ENCODE measurements at places on chromosomes 13 and 19.

DNA sequence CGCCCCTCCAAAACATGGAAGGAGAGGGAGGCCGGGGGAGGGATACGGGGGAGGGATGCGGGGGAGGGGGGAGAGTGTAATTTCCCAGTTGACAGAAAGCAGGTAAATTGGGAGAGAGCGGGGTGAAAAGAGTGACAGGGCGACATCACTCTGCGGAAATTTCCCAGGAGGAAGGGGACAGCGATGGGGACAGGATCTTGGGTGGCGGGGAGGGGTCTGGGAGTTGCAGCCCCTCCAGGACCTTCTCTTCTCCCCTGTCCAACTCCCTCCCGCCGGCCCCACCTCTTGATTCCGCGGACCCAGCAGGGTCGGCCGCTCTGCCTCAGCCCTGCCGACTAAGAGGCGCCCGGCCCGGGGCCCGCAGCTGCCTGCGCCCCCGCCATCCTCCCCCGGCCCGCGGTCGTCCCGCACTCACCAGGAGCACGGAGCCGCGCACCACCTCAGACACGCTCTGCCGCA is 108.0 kb upstream of the DOCK9 start:
- DNase-seq: peak; percentile 51

- no peak for DNase-seq
These were observed 70.2 kb downstream of the COL4A2 start for GRCh38 chr13:110377178-110377825.

- peak; percentile 77 for DNase-seq
These were observed 2.4 kb upstream of the PTGER1 start for GRCh38 chr19:14477418-14478112.

GRCh38 chr13:84668637-84669036 is 786.4 kb upstream of the SLITRK1 start:
- DNase-seq: no peak

GRCh38 chr19:2270157-2270422 is 11.9 kb downstream of the PEAK3 start:
- peak; percentile 49 for DNase-seq

DNA sequence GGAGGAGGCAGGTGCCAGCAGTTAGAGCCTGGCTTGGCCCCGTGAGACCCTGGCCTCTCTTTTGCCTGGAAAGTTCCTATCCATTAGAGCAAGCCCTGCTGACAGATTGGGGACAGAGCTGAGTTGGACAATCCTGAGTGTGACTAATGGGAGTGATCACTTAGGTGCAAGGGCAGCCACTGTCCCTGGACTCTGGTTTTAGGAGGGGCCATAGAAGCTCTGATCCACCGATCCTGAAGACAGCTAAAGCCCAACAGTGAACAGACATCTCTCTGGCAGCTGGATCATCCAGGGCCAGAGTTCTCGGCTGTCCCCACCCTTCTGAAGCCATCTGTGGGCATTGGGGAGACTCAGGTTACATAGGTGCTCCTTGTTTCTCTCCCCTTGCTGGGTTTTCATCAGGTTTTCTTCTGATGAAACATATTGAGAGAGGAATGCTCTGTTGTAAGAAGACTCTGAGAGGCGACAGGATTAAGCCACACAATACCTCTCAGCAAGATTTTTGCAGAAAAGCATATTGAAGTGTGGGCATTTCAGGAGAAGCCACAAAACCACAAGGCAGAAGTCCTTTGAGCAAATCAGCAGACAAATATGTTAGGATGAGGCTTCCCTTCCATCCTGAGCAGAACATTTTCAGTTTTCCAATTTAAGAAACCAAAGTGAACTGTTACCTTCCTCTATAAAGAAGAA is 288.0 kb upstream of the MAB21L1 start:
- DNase-seq: no peak

DNA sequence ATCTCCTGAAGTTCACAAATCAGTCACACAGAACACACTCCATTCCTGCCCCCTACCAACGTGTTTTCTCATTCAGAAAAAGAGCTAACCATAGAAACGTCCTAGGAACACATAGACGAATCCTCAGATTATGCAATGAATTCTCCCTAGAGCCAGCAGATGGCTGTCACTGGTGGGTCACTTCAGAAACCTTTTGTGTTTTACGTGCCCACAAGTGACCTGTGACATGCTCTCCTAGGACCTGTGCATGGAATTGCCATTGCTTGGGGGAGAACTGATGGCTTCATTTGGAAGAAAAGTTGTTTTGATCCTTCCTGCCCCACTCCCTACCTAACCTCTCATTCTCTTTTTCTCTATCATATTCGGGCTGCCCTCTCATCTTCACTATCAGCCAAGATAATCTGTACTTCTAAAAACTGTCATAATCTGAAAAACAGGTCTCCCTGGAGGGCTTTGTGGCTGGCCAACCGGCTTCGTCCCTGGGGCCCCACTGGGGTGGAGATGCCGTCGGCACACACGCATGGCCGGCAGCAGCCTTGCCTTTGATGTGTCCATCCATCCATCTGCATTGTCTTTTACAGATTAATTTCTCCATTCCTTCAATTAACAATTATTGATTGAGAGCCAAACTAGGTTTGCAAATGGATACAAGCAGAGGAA is 144.1 kb upstream of the SERP2 start:
- no peak for DNase-seq

GRCh38 chr13:79492313-79492798 is 11.4 kb downstream of the NDFIP2 start:
- DNase-seq: no peak

- peak; percentile 15 for DNase-seq
These were observed 10.6 kb downstream of the CALM3 start for GRCh38 chr19:46611776-46612175.

GRCh38 chr19:39200803-39201115 is 3.3 kb downstream of the SYCN start:
- no peak for DNase-seq

DNA sequence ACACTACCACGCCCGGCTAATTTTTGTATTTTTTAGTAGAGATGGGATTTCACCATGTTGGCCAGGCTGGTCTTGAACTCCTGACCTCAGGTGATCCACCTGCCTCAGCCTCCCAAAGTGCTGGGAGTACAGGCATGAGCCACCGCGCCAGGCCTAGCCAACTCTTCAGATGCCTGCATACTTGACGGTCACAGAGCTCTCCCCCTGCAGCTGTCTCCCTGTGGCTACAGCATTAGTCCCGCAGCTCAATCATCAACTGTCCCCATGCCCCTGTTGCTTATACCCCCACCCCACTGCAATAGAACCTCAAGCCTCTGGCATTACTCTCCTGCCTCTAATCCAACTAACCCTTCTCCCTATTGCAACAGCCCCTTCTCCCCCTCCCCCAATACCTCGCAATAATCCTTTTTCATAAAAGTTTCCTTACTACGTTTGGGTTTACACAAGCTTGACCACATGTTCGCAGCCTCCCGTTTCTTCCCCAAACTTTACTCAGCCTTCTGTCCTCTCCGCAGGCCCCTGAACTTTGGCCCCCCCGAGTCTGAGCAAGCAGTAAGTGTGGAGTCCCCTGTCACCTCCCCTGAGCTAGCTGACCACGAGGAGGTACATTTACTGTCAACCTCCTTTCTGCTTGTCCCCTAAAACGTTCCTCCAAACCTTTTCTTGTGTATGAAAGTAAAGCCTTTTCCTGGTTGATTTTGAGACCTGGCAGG is 1.7 kb downstream of the ZNF77 start:
- no peak for DNase-seq

GRCh38 chr19:4472174-4472974 is at the start of gene HDGFL2:
Gene HDGFL2, plus strand, starts transcription at chr19:4472297. Its CDS starts 54 bp downstream, at chr19:4472351.
- no peak for DNase-seq

GRCh38 chr19:6216996-6217751 is 62.6 kb downstream of the MLLT1 start:
- peak; percentile 79 for DNase-seq

DNA sequence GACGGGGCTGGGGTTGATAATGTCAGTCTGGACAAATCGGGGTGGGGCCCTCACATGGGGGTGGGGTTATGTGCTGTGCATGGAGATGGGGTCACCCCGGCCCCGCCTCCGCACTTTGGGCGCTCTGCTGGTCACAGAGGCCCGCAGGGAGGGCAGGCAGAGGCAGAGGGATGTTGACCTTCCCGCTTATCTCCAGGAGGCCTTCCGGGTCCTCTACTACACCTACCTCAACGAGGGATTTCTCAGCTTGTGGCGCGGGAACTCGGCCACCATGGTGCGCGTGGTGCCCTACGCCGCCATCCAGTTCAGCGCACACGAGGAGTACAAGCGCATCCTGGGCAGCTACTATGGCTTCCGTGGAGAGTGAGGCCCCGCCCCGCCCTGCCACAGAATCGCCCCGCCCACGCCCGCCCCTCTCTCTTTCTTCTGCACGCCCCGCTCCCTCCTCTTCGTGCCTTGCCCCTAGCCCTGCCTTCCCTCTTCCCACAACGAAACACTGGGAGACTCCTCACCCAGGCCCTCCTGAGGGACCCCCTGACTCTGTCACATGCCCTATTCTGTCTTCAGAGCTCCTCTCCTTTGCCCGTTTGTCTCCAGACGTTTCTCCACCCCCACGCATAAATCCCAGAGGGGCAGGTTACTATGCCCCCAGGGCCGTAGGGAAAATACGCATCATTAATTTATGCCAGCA is 32.8 kb downstream of the TMEM161A start:
- peak; percentile 81 for DNase-seq

- no peak for DNase-seq
These were observed 29.4 kb upstream of the TRIM13 start for GRCh38 chr13:49967456-49967855.

- no peak for DNase-seq
These were observed 5.9 kb upstream of the SLC7A10 start for GRCh38 chr19:33231511-33231910.

- no peak for DNase-seq
These were observed 1.2 kb downstream of the LPAR2 start for GRCh38 chr19:19626516-19627472.

- DNase-seq: no peak
These were observed 3.8 kb upstream of the ZNF681 start for GRCh38 chr19:23762548-23762883.

DNA sequence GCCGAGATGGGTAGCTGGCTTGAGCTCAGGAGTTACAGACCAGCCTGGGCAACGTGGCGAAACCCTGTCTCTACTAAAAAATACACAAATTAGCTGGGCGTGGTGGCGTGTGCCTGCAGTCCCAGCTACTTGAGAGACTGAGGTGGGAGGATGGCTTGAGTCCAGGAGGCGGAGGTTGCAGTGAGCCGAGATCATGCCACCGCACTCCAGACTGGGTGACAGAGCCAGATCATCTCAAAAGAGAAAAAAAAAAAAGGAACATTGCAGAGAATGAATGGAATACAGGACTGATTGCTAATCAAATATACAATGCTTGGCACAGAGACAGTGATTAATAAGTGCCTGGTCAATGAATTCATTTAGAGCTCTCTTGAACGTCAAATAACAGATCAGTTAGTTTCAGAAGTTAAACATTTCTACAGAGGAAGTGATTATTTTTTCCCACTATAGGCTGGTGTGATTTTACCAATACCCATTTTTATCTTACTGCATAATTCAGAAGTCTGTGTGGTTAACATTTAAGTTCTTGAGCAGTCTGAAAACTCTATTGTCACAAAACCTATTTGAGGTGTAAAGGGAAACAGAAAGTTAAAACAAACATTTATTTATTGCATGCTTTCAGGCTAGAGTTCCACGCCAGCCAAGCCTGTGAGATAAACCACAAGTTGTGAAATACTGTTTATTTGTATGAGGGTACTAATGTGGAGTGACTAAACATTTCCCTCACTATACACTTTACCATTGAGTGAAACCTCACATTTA is 7.7 kb upstream of the TBC1D4 start:
- DNase-seq: no peak

Measured in right hindlimb (tissue), 1 donor.